ENCODE measurements at places on chromosomes 12 and 14.

DNA sequence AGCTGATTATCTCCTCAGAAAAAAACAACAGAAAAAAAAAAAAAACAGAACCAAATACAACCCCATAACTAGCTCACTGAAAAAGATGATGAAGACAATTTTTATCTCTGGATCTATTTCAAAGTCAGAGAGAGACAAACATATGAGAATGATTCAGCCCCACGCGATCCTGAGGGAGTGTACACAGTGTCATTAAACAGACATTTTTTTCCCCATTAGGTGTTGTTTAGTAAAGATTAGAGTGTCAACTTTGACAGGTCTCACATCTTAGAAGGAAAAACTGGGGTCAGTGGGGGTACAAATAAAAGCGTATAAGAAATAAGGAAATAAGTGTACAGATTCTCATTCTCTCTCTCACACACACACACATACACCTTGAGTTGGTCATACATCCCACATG lies 635.4 kb downstream of the NRXN3 start:
- no peak for DNase-seq

DNA sequence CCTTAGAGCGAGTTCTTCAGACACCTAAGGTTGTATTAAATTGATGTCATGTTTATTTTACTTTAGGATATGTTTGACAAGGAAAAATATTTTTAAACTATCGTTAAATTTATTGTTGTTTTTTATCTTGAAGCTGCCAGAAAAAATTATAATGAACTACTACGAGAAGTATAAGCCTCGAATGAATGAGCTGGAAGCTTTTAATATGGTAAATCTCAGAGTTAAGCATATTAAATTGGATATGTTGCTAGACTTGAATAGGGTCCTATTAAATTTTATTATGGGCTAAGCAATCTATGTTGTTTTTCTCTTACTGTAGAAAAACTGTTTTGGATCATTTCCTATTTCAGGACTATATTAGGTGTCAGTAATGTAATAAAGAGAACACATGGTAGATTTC lies 118.2 kb downstream of the METTL25 start:
- no peak for DNase-seq

GRCh38 chr14:33946679-33947476 lies 4.0 kb downstream of the EGLN3 start:
- DNase-seq: no peak

DNA sequence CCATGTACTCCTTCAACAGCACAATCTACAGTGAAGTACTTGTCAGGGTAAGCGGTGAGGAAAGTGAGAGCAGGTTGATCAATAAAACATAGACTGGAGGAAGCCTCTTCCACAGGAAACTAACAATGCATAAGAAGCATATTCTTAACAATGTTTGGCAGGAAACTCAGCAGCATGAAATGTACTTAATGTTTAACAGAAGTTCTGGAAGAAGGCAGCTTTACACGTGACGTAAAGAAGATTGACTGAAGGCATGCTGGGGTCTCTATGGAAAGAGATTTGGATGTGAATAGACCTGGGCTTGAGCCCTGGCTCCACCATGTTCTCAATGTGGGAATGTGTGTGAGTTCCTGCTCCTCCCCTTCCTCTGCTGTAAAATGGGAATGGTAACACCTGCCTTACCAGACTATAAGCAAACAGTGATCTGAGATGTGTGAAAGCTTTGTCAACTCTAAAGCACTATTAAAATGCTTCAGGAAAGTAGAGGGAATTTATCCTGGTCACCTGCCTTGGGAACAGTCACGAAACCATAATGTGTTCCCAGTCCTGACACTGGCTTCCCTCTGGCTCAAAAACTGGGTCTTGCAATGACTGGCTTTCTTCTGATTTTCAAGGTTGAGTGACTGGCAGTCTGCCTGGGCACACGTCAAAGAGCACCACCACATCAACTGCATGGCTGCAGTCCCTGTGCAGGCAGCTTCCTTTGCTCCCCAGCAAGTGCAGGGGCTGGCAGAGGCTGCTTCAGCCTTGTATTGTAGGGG lies 384.6 kb downstream of the APAF1 start:
- no peak for DNase-seq

- DNase-seq: no peak
Measured at GRCh38 chr12:29739279-29739991, 44.3 kb downstream of the TMTC1 start.

- no peak for DNase-seq
Measured at GRCh38 chr14:98244162-98244948, 1027.6 kb downstream of the BCL11B start.

DNA sequence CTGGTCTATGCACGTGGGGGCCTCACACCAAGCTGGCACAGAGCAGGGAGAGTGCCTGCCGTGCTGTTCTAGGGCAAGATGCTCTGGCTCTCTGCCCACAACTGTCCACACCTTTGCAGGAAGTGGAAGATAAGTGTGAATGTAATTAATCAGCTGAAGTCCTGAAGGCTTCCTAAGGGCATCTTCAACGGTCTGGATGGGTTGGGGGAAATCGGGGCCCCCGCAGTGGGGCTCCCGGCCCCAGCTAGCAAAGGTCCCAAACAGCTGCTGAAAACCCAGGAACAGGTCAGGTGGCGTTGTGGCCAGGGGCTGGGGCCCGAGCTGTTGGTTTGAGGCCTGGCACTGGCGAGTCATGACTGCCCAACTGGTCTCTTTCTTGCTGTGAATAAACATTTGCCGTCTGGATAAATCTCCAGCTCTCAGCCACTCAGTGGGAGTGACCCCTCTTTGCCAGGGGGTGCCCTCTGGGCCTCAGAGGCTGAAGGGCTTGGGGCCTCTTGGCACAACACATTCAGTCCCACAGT lies 6.7 kb upstream of the SLC25A29 start:
- DNase-seq: no peak

- no peak for DNase-seq
Measured at GRCh38 chr14:61661471-61662400, 33.6 kb upstream of the HIF1A start.

GRCh38 chr12:2891240-2892053 lies 756 bp downstream of the TULP3 start:
- DNase-seq: no peak

DNA sequence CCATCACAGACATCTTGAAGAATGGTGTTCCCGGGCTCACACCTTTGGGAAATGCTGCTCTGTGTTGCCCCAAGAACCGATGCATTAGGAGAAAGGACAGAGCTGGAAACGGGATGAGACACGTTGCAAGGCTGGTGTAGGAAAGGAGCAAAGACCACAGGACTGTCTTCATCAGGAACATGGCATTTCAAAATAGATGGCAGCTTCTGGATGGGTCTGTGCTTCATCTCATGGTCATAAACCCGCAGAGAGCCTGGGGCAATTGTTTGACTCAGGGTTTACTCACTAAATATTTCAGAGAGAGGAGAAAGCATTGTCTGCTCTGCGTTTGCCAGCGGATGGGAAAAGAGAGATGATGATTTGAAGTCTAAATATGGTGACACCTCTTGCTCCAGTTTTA lies 76.3 kb downstream of the CACNA1C start:
- no peak for DNase-seq

DNA sequence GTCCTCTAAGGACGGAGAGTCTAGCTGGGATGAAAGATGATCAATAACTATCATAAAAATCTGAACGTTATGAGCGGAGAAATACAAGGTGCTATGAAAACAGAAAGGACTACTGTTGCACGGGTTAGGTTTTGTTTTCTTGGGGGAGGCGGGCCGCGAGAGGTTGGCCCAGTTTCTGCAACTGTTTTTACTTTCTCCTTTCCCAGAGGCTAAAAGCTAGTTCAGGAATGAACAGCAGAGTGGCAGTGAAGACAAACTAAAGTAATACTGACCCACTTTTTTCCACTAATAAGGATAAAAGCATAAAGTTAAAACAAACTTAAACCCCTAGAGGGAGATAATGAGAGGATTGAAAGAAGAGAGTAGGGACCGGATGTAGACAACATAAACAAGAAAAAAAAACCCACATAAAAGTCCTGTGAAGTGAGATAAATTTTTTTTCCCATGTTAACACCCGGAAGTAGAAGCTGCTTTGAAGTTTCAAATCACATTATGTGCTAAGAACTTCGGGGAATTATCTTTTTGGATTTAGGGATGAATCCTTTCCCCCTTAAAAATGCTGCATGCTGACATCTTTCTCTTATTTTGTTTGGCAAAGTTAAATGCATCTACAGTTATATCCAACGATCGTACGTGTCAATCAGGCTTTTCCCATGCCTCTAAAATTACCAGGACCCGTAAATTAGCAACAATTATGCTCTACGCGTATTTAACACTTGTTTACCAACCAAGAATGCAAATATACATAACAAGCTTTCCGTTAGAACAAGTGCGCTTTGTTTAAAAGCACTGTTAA lies 1.0 kb upstream of the CDK17 start:
- peak; percentile 66 for DNase-seq

- peak; percentile 58 for DNase-seq
Measured at GRCh38 chr12:52156757-52157565, 34.9 kb downstream of the KRT80 start.

- no peak for DNase-seq
Measured at GRCh38 chr14:68938271-68939150, 40.6 kb downstream of the ACTN1 start.

DNA sequence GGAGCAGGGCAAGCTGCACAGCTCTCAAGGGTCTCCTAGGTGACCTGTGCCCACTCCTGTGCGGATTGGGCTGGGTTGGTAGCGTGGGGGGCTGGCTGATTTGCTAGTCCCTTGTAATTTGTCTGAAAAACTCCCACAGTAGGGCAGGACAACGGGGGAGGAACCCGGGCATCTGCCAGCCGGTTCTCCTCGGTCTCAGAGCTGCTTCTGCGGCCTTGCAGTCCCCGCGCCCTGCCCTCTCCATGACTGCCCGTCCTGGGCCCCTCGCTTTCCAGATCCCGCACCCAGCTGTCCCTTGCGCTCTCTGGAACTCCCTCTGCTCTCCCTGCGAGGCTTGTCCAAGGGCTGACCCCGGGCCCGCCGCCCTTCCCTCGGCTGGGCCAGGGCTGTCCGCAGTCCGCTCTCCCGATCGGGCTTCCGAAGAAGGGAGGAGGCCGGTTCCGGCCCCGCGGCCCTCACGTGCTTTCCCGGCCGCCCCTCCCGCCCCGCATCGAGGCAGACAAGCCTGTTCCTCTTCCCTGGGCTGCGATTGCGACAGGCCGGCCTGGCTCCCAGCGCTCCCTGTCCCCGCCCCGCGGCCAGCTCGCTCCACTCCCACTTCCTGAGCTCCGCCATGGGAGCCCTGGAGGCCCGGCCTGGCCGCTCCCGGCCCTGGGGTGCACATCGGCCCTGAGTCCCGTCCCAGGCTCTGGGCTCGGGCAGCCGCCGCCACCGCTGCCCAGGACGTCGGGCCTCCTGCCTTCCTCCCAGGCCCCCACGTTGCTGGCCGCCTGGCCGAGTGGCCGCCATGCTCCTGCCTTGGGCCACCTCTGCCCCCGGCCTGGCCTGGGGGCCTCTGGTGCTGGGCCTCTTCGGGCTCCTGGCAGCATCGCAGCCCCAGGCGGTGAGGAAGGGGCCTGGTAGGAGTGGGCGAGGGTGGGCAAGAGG lies at the start of gene LTBR:
Gene LTBR (plus strand): TSS at position 591 of the 927 bp plus-strand sequence. CDS start 197 bp downstream, at position 788.
- no peak for DNase-seq

DNA sequence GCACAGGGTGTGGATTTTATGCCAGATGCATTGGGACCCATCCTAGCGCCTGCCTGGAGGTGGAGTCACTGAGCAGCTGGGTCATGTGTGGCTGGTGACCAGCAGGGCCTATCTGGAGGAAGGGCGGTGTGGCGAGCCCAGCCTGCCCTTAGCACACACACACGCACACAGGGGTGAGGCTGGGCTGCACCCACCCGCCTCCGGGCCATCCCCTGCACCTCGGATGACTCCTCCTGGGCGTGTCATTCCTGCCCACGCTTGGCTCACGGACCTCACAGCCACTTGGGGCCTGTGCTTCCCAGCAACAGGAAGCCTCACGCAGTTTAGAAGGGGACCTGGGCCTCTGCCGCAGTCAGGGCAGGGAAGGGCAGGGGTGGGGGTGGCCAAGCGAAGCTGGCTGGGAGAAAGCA lies 36.2 kb upstream of the FZD10 start:
- DNase-seq: no peak

DNA sequence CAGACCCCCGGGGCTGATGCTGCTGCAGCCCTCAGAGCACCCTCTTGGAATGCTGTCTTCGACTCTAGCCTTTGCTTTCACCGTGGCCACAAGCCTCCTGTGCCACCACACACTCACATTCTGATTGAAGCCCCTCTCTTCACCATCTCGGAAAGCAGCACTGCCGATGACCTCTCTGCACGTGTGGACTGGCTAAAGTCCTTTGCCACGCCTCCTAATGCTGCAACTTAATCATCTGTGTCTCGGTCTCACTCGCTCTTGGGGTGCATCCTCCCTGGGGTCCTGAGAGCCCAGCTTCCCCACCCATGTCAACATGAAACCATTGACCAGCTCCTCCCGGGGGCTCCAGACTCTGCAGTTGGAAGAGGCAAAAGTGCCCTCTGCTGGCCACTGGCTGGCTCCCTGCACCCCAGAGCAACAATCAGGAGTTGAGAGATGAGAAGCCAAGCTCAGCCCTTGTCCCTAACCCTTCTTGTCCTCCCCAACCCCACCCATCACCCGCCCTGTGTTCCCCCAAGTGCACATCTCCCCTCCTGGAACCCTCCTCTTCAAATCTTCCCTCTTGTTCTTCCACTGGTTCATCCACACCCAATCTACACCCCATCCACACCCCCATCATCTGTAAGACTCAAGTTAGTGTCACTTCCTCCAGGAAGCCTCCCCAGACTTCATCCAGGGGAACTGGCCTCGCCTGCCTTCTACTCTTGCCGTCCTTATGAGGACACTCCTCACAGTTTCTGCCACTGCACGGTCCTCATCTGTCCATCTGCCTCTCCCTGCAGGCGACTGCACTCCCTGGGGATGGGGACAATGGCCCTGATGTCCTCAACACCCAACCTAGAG lies 23.6 kb upstream of the FAM181A start:
- DNase-seq: no peak

- no peak for DNase-seq
Measured at GRCh38 chr14:30621354-30621939, 672 bp upstream of the SCFD1 start.

GRCh38 chr12:123799227-123799626 lies 37.1 kb downstream of the DNAH10 start:
- no peak for DNase-seq

DNA sequence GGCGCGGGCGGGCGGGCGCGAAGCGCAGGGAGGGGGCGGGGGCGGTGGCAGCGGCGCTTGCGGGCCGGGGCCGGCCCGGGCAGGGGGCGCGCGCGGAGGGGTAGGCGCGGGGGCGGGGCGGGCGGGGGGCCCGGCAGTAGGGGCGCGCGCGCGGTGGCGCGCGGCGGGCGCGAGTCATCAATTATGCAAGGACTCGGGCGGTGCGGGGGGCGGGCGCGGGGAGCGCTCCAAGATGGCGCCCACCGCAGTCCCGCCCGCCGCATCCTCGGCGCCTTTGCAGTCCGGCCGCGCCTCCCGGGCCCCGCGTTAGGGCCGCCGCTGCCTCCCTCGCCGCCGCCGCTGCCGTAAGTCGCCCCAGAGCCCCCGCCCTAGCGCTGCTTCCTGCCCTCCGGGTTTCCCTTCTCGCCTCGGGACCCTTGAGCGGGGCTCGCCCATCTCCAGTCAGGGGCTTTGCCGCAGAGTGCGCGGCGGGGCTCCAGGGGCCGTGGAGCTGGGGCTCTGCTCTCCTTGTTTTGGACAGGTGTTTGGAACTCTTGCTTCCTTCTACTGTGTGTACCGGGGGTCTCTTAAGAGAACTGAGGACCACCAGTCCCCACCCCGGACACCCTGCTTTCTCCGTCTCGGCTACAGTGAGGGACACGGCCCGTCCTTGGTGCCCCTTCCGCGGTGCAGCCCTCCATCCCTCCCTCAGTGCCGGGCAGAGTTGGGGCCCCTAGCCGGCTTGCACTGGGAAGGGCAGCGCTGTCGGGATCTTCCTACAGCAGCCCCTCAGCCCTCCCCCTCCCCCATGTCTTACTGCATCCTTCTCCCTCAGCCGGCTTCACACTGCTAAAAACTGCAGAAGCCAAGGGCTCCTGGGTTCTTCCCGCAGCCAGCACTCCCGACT lies at the start of gene SCN8A:
Gene SCN8A (plus strand): TSS at position 218 of the 886 bp plus-strand sequence. CDS start 71,585 bp downstream, outside the sequence.
- peak; percentile 68 for DNase-seq

- DNase-seq: no peak
Measured at GRCh38 chr14:68506645-68507419, 286.0 kb downstream of the ZFP36L1 start.
